CD4-positive, alpha-beta T cell treated with Interleukin-6 at 100 ng/mL for 8 hours (primary cell): ENCODE measurements at places on chromosomes 1 and 21.

- peak; percentile 65 for DNase-seq
These were observed 473 bp upstream of the BRDT start for GRCh38 chr1:91948501-91949355.

DNA sequence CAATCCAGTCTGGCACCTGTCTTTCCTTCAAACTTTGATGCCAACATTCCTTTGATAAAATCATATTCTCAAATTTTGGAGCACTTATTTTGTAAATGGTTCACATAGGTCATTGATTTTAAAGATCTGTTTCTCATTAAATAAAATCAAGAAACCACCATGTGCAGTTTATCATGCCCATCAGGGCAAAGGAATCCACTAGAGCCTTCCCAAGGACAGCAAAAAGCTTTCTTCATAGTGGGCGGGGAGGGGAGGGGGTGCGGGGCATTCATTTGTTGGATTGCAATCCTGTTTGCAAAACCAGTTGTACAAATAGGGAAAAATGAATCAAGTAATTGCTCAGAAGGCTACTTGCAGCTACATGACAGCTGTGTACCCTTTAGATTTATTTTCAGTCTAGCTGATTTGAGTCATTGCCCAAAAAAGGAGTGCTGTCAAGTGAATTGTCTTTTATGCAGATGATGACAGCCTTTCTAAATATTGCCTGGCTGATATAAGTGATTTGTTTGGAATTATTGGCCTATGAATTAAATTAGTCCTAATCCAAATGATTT lies 23.0 kb downstream of the LRRC8B start:
- DNase-seq: no peak

DNA sequence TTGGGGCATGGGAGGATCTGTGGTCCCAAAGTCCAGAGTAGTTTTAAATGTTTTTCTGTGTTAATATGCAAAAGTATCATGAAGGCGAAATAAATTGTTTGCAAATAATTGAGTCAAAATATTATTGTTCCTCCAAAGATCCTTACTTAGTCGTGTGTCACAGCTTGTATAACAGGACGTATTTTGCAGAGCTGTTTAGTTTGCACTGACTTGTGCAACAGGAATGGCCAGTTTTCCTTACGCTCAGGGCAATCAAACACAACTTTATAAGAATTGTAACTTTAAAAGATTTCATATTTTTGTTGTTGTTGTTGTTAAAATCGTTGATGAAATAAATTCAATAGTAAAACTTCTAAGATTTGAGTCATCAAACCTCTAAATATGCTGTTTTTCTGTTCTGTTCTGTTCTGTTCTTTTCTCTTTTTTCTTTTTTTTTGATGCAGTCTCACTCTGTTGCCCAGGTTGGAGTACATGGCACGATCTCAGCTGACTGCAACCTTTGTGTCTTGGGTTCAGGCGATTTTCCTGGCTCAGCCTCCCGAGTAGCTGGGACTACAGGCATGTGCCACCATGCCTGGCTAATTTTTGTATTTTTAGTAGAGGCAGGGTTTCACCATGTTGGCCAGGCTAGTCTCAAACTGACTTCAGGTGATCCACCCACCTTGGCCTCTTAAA lies 60.6 kb downstream of the UCK2 start:
- no peak for DNase-seq

DNA sequence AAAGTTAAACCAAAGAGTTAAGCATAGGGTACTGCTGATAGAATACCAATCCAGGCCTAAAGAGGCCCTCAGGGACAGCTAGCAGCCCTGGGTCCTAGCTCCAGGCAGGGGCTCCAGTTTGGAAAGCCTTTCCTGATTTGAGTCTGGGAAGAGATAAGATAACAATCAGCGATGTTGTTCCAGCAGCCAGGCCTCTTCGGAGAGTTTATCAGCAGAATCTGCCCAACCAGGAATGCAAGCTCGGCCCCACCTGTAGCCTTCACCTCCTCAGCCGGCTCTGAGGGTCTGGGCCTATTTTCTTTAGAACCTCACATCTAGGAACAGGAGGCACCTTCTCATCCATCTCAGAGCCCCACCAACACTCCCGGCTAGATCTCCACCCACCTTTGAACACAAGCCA lies 42.6 kb downstream of the PLEKHA6 start:
- no peak for DNase-seq

DNA sequence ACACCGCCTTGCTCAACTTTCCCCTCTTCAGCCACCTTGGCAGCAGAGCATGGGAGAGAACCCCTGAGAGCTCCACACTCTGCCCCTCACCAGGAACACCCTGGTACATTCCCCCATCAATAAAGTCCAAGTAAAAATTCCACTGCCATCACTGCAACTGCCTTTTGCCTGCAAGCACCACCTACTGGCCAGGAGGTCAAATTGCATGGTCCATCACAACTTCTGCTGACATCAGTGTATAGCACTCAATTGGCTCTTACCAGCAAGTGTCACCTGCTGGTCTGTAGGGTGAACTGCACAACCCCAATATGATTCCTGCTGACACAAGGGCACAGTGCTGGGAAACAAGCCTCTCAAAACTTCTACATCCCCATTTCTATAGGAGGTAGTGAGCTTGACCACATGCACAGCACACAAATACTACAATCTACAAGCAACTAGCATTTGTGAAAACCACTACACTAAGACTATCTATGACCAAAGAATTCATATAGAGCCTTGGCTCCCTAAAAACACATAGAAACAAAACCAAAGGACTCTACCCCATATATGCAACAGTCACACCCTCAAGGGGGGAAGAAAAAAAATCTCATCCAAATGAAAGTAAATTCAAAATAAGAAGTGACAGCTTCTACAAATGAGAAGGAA lies 69.2 kb downstream of the FASLG start:
- DNase-seq: peak; percentile 52

DNA sequence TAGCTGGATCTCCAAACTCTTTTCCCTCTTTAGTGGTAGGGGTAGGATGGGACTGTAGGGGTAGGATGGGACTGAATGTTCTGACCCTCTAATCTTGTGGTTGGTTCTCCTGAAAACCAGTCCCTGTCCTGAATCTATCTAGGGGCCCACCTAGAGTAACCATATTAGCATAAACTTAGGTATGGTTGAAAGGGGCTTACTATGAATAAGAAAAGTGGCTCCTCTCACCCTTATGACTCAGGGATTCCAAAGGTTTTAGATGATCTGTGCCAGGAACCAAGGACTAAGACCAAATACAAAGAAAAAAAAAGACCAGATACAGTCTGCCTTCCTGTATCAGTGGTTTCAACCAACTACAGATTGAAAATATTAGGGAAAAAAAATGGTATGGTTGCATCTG lies 28.9 kb downstream of the RNF2 start:
- no peak for DNase-seq

DNA sequence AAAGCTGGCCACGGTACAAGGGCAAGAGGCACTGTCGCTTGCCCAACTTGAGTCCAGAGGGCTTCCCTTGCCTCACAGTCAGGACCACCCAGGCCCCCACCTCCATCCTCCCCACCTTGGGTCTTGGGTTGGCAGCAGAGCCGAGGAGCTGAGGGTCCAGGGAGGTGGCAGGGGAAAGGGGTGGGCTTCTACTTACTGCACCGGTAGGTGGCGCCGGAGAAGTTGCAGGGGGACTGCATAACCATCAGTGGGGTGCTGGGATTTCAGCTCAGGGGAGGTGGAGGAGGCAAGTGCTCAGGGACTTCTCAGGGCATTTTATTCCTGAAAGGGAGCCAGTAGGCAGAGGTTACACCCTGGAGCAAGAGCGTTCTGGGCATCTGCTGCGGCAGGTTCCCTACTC lies 44.0 kb downstream of the TRIM62 start:
- DNase-seq: no peak

DNA sequence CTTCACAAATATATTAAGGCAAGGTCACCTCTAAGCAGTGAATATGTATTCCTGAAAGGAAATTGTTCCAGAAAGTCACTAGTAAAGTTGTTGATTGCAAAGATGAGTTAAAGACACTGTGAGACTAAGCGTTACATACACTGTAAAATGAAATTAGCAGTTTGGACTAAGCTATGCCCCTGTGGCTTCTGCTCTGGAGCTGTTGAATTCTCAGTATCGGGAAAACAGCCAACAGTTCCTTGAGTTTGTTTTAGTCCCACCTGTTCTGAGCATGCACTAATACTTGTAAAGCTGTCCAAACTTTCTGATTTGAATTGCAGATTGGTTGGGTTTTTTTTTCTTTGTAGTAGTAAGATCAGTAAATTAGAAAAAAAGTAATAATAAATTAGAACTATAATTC lies 21.0 kb downstream of the ANGPTL1 start:
- no peak for DNase-seq

- no peak for DNase-seq
These were observed 450.8 kb downstream of the KIF26B start for GRCh38 chr1:245605480-245606156.

- DNase-seq: no peak
These were observed 7.4 kb downstream of the SPRR5 start for GRCh38 chr1:152954436-152954835.

DNA sequence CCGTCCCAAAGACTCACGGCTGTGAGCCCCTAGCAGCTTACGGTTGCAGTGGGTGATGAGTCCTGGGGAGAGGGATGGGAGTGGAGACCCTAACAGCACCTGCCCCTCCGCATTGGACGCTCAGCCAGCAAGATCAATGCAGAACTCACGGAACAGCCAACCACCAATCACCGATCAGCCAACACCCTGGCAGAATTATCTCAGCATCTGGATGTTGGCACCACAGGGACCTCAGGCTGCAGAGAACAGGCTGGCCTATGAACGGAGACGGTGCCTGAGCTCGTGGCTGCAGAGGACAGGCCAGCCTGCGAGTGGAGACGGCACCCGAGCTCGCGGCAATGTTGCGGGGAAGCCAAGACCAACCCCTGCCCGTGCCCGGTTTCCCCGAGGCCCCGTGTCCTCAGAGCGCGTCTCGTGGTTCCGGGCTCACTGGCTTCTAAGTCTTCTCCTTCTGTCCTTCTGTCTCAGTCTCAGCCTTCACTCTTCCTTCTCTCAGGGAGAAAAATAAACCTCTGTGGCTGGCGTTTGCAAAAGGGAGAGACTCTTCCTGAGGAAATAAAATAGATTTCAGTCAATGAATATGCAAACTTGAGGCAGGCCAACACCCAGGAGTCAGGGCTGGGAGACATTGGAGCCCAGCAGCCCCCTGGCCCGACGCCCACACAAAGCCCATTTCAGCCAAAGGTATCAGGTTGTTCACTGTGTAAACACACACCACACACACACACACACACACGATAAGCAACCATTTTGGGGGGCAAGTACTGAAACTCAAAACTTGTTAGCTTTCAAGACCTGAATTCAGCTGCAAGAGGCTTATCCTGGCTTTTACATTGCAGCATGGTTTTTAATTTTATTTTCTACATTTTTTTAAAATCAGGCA lies 67.8 kb downstream of the SIK1 start:
- no peak for DNase-seq

GRCh38 chr21:42376338-42376982 lies 10.1 kb upstream of the TFF1 start:
- peak; percentile 57 for DNase-seq

DNA sequence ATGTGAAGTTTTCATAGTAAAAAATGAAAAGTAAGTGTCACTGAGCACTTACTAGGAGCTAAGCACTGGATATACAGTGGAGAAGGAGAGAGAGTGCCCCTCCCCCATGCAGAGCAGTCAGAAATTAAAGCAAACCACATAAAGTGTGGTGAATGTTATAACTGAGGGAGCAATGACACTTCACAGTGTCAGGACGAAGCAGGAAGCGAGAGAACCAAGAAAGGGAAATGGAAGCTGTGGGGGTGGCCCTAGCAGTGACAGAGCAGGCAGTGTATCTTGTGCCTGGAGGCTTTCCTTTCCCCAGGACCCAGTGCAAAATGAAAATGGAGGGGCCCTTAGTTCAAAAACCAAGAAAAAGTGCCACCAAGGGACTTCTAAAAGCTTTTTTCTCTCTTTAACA lies 21.5 kb upstream of the RCAN3 start:
- DNase-seq: peak; percentile 72

DNA sequence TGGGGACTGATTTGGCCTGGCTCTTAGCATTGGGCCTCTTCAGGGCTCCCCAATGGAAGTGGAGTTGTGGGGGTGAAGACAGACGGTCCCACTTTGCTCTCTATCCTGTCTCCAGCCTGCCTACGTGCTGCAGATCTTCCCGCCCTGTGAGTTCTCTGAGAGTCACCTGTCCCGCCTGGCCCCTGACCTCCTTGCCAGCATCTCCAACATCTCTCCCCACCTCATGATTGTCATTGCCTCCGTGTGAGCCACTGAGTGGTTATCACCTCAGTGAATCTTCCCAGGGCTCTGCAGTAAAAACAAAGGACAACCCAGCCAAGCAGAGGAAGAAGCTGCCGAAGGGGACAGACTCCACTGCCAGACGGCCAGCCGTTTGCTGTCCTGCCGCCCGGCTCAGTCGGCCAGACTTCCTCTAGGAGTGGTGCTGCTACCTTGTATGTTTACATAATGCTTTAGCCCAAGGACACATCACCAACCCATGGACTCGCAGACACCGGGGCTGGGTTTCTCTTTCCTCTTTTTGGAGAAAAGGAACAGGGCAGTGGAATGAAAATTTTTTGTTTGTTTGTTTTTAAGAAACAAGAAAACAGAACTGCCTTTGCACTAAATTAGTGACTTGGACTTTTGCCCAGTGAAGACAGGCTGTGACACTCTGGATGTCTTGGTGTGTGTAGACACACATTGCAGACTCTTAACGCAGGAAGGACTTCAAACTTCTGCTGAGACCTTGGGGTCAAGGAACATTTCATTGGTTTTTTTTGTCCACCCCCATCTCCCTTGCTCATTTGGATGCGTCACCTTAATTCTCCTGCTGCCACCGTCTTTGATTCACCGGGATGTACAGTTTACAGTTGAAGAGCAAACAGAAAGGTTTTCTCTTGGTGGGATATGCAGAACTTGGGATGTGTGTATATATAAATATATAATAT lies 36.5 kb downstream of the ZBTB17 start:
- DNase-seq: no peak

GRCh38 chr21:40595806-40596205 lies 251.2 kb downstream of the DSCAM start:
- DNase-seq: no peak

- no peak for DNase-seq
These were observed 70.8 kb upstream of the FMN2 start for GRCh38 chr1:240020871-240021270.

DNA sequence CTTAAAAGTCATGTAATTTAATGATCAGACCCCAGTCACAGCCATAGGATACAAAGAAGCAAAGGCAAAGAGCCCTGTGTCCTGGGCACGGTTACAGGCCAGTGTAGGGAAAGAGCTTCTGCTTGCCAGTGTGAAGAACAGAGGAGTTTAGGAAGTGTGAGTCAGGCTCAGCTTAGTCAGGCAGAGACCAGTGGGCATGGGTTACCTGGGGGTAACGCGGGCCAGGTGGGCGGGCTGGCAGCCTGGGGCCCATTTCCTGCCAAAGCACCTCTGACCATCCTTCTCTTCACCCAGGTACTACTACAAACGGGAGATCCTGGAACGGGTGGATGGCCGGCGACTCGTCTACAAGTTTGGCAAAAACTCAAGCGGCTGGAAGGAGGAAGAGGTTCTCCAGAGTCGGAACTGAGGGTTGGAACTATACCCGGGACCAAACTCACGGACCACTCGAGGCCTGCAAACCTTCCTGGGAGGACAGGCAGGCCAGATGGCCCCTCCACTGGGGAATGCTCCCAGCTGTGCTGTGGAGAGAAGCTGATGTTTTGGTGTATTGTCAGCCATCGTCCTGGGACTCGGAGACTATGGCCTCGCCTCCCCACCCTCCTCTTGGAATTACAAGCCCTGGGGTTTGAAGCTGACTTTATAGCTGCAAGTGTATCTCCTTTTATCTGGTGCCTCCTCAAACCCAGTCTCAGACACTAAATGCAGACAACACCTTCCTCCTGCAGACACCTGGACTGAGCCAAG lies 4.7 kb downstream of the ELF3 start:
- no peak for DNase-seq

- DNase-seq: no peak
These were observed 71.7 kb upstream of the MPC2 start for GRCh38 chr1:168008595-168008994.
